ENCODE measurements at places on chromosomes 1 and 21.

GRCh38 chr1:92038695-92039346 lies 9.0 kb downstream of the EPHX4 start:
- DNase-seq, result no peak

GRCh38 chr1:3536420-3537195 lies 74.7 kb downstream of the MEGF6 start:
- no peak for DNase-seq

DNA sequence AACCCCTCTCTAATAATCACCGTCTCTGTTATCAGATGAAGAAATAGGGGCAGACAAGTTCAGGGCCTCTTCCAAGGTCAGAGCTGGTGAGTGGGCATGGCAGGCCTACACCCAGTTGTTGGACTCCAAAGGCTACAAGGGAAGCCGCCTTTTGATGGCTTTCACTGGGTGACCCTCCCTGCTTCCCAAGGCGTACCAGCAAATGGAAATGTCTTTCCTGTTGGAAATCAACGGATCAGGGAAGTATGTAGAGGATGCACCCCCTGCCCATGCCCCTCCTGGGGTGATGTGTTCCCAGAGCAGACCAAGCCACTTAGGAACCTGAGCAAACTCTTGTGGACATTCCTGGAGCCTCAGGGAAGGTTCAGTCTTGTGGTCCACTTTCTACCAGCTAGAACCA lies 47.4 kb downstream of the LGR6 start:
- DNase-seq, result no peak

DNA sequence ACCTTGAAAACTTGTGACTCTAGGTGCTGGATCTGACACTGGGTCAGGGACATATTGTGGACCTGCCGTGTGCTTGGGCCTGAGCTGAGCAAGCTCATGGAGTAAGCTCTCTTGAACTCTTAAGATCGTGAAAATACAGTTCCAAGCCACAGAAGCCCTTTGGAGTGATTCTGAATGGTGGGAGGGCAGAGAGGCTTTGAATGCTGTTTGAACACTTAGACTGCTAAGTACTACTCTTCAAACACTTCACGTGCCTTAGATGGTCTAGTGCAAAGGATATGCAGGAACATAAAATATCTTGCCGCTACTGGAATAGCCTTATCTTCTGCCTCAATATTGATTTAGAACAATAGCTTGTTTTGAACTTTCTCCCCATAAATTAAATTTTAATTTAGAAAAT lies 21.6 kb downstream of the ROR1 start:
- DNase-seq, result no peak

- no peak for DNase-seq
These were observed 2.2 kb upstream of the UBE2J2 start for GRCh38 chr1:1275836-1276235.

DNA sequence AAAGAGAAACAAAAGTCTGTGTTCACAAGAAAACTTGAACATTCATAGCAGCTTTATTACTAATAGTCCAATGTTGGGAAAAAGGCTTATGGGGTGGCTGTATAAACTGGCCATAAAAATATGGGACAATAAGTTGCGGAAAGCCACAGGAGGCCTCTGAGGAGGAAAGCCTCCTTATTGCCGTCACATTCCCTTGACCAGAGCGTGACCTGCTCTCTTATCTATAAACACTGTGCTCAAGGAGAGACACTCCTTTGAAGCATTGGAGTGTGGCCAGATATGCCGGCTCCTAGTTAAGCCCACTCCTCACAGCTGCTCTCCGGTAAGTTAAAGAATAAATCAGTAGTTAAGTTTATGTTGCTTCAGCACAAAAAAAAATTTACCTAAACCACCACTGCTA lies 19.7 kb downstream of the OR6Y1 start:
- no peak for DNase-seq

DNA sequence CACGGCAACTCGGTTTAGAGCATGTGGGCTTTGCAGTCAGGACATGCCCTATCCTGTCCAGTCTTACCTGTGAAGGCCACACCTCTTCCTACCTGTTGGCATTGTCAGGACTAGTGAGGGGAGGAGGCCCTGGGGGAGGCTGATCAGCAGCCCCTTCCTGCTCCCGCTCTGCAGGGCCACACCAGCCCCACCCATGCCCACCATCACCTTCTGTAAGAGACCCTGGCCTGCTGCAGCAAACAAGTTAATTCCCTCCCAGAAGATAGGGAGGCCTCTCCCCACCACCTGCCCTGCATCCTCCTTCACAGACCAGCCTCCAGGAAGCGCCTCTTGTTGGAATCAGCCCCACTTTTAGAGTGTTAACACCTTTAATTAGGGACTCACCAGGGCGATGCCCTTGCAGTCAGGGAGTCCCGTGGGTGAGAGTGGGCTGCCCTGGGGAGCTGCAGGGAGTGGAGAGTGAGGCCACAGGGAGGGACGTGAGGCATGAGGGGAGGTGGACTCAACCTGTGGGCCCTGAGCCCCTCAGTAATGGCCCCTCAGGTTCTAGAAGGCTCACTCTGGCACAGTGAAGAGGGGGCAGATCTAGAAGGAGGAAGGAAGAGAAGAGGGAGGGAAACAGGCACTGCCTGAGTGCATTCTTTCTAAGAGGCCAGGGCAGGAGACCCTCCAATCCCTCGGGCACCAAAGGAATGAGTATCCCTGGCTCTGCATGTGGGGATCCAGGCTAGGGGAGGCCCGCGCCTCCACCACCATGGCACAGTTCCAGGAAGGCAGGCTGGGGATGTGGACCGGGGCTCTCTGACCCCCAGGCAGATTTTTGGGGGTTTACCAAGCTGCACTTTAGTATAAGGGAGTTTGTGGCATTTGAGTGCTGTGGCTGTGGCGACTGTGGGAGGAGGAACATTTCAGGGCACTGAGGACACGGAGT lies 8.2 kb downstream of the UMODL1 start:
- DNase-seq, result no peak

DNA sequence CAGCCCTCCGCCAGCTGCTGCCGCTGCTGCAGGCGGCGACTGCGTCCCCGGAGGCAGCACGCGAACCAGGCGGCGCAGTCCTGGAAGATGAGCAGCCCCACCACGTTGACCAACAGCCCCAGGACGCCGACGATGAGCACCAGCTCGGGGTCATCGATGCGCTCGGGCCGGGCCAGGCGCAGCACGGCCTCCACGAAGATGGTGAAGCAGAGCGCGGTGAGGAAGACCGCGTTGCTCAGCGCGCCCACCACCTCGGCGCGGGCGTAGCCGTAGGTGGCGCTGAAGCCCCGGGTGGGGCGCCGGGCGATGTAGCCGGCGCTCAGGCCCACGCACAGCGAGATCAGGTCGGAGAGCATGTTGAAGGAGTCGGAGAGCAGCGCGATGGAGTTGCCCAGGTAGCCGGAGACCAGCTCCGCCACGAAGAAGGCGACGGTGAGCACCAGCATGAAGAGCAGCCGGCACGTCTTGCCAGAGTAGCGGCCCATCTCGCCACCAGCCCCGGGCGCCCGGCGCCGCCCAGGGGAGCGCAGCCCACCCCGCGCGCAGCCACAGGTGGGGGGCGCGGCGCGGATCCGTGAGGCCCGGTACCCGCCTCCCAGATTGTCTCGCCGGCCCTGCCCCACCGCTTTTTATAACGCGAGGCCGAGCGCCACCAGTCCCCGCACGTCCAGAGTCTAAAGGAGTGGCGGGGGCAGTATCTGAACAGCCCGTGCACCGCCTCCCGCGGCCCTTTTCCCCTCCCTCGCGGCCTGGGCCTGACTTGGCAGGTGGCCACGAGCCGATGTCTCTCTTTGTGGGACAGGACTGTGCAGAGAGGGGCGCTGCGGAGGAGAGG lies at the start of gene SLC30A10:
Gene SLC30A10 (minus strand): TSS at position 602 of the 835 bp plus-strand sequence. CDS start 117 bp downstream, at position 485.
- no peak for DNase-seq
